ENCODE measurements at places on chromosomes 11 and 22. TPM values are rescaled to one million over a fixed set of nuclear protein-coding genes. Genes with fewer than 3 reads are reported as not detected.
A peak's percentile ranks its signal among the peaks of the same experiment; 100 is the strongest.

KCNA4 gene
- polyA plus RNA-seq, result not detected

- no peak overlapping the region for H3K4me3 ChIP-seq
- DNase-seq, result no peak
- H3K27me3 ChIP-seq, result no peaks in the 10 kb centered on the region
- H3K4me1 ChIP-seq, result peaks cover 23% of the 10 kb centered on the region
- no peak overlapping the region for H3K27ac ChIP-seq
- H3K36me3 ChIP-seq, result peaks cover 64% of the 10 kb centered on the region
Measured at GRCh38 chr11:121578251-121578976, 125.6 kb upstream of the SORL1-AS1 start.

- no peaks in the 10 kb centered on the region for H3K4me1 ChIP-seq
- DNase-seq, result no peak
- no peaks in the 10 kb centered on the region for H3K27me3 ChIP-seq
Measured at GRCh38 chr11:128784059-128784804, 82.9 kb downstream of the KCNJ1 start.

GRCh38 chr11:73072935-73073481 is 69.1 kb downstream of the FCHSD2 start:
- H3K4me3 ChIP-seq, result peak overlapping the region; percentile 1
- H3K27ac ChIP-seq, result peak overlapping the region; percentile 49
- H3K27me3 ChIP-seq, result no peaks in the 10 kb centered on the region
- peak; percentile 47 for DNase-seq
- peaks cover 36% of the 10 kb centered on the region for H3K4me1 ChIP-seq
- H3K36me3 ChIP-seq, result peaks cover 23% of the 10 kb centered on the region

DNA sequence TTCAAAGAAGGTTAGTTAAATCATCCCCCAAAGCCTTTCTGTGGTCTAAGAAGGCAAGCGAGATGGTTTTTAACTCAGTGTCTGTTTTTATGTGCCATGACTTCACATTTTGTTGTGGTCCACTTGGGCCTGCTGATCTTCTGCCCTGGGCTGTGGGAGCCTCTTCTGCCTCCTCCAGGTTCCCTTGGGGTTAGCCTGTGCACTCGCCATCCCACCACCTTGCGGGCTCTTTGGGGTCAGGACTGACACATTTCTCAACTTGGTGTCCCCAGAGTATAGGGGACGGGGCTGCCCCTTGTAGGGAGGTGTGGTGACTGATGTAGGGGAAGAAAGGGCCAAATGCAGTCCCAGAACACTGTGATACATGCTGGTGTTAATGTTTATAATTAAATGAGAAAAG is 207.0 kb downstream of the TBC1D22A start:
- peaks cover 29% of the 10 kb centered on the region for H3K4me1 ChIP-seq
- H3K4me3 ChIP-seq, result no peak overlapping the region
- DNase-seq, result no peak
- H3K27ac ChIP-seq, result peak overlapping the region; percentile 31
- no peaks in the 10 kb centered on the region for H3K27me3 ChIP-seq

GRCh38 chr11:64563966-64564365 is 27.1 kb upstream of the SLC22A12 start:
- no peak overlapping the region for H3K4me3 ChIP-seq
- H3K36me3 ChIP-seq, result no peaks in the 10 kb centered on the region
- no peaks in the 10 kb centered on the region for H3K4me1 ChIP-seq
- no peaks in the 10 kb centered on the region for H3K27me3 ChIP-seq
- no peak overlapping the region for H3K27ac ChIP-seq

All from B cell (primary cell).